Neuronal stem cell (in vitro differentiated cells): ENCODE measurements at places on chromosomes 3 and 15.

DNA sequence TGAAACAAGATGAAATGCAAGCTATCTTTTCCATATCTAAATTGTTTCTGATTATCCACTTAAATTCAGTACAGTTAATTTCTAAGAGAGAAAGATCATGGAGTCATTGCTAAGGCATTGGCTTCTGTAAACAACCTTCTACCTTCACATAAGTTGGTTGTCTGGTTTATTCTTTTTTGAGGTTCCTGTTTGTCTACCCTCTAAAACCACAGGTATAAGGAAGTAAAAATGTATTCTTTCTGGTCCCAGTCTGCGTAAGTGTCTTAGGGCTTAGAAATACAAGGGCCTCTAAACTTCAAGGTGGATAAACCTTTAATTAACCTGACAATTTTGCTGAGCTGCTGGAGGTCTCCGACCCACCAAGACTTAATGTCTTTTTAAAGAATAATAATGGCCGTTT is 3.6 kb upstream of the ATOSA start:
- DNase-seq = no peak

GRCh38 chr15:90080458-90080755 is 21.9 kb downstream of the IDH2 start:
- DNase-seq = no peak

DNA sequence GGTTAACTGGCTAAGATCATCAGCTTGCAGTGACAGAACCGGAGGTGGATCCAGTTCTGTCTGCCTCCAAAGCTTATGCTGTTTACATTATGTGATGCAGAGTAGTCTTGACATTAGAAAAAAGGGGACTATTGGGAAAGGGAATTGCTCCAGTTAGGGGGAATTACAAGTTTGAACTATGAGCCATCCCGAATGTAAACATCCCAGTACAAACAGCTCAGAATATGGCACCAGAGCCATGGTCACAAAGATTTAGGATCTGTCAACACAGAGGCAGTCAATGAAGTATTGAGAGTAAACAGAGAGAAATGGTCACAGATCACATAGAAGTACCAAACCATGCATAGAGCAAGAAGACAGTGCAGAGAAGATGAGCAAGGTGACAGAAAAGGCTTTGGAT is 39.8 kb upstream of the CRTC3 start:
- no peak for DNase-seq

- DNase-seq = no peak
Measured at GRCh38 chr15:96117270-96117669, 213.2 kb upstream of the NR2F2 start.

- no peak for DNase-seq
Measured at GRCh38 chr3:95197661-95198060, 1134.8 kb downstream of the NSUN3 start.

- no peak for DNase-seq
Measured at GRCh38 chr3:12235691-12236090, 53.2 kb upstream of the PPARG start.

GRCh38 chr15:98083203-98083910 is 122.9 kb downstream of the ARRDC4 start:
- no peak for DNase-seq

DNA sequence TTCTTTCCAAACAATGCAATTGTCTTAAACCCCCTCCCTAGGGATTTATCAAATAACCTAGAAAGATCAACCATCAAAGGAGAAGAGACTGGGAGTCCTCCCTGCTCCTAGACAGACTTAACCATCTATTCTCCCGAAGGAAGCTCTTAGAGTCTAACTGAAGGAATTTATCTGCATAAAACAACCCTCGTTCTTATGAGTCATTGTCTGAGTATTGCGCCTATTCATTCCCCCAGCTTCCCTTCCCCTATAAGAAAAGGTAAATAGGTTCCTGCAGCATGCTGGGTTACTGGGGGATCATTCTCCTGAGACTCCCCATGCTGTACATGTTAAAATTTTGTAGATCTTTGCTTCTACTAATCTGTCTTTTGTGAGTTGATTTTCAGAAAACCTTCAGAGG is 412.7 kb downstream of the OCA2 start:
- no peak for DNase-seq

GRCh38 chr3:66344391-66344811 is 123.6 kb downstream of the SLC25A26 start:
- DNase-seq = no peak

GRCh38 chr15:80693682-80694610 is 1.2 kb upstream of the ABHD17C start:
- no peak for DNase-seq

DNA sequence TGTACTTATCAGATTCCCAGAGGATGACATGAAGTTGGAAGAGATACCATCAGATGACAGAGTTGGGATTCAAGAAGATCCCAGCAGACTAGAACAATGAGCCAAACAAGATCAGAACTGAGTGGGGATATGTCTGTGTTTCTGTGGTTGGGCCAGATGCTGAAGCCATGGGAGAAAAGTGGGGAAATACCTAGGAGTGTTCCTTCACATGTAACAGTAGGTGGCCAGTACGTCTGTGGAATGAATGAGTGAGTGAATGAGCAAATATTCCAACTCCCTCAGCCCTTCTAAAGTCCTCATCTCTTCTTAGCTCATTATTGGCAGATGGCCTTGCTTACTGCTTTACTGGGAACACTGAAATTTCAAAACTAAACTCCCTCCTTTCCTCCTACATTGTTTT is 32.2 kb upstream of the GREM1 start:
- no peak for DNase-seq

GRCh38 chr3:16463119-16463518 is 50.4 kb downstream of the RFTN1 start:
- DNase-seq = no peak

DNA sequence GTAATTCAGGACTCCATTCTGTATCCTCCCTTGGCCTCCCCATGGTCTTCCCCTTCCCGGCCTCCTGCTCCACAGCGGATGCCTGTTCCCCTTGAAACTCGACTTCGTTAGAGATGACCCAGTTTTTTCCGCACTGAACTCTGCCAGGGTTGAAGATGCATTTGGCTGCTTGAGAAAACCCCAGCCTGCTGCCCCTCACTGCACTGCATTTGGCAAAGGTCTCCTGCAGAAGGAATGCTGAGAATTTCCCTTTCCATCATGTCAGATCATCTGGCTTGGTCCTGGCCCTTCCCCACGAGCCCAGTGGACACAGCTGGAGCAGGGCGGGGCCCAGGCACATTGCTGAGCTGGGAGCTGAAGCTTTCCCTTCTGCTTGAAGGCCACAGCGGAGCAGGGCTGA is 37.6 kb upstream of the RGMA start:
- no peak for DNase-seq

DNA sequence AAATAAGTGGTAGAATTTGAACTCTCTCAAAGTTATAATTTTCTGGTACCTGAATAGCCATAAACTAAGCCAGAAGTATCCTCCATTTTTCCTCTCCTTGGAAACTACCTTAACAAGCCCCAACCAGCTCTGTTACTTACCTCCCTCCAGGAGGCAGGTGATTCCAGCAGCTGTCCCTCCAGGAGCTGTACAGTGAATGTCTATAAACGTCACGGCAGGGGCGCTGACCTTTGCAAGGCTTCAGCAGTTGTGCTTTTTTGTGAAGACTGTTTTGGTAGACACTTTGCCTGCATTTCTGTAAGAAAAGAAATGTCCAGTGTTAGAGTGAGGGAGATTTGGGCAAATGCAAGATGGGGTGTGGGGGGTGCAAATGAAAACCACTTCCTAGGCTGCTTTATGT is 67.2 kb downstream of the LEO1 start:
- no peak for DNase-seq

DNA sequence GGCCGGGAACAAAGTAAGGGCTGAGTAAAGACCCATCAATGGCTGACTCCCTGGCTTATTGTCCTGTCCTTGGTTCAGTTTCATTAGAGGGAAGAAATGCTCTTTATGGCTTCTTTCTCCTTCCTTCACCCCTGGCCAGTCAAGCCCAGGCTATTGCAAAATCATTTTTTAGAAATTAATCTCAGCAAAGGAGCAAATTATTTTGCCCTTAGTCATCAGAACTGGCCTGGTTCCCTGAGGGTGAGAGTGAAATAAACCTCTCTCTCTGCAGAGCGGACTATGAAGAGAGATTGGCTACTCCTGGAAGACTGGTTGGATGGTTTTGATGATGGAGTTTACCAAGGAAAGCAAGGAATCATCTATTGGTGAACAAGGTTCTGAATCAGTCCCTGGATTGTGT is 52.7 kb upstream of the OXTR start:
- DNase-seq = no peak

DNA sequence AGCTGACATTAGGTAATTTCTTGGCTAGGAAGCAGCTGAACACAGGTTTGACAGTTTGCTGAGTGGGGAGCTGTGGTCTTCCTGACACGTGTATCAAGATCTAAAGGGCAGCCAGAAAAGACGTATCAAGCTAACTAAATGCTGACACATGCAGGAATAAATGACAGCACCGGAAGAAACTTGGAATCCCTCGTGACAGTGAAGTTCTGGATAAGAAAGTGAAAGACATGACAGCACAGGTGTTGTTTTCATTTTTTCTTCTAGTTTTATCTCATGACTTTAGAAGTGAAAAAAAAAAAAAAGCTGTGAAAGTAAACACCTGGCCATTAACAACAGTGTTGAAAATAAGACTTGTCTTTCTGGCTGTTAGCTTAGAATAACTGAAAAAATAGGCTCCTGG is 48.7 kb downstream of the FGF7 start:
- no peak for DNase-seq

DNA sequence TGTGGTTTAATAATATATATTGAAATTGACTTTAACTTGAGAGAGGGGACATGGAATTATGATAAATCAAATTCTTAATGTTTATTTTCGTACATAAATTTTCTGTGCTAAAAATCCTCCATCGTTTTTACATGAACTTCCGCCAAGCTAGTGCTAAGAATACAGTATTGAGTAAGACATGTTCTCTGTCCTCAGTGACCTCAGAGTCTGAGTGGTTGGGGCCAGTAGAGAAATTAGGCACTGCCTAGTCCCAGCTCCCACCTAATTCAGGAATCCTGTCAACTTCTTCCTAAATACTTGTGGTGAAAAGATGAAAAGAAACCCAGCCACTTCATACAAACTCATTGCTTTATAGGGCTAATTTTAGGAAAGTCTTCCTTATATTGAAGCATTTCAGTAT is 110.3 kb downstream of the PPP2R3A start:
- DNase-seq = no peak

- DNase-seq = no peak
Measured at GRCh38 chr15:64930019-64930652, 18.4 kb downstream of the ANKDD1A start.

DNA sequence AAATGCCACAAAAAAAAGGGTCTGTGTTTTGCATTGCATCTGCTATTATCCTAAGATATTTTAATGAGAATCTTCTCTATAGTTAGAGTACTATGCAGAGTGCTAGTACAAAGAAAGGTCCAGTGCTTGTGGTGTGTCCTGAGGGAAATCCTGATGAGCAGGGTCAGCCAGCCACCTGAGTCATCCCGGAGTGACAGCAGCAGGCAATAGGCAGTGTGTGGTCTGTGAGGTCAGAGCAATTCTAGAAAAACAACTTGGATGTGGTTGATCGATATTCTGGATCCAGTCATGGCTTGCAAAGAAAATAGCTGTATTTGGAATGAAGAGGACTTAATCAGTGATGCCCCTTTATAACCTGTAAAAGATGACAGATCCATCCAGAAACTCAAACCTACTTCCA is 119.2 kb downstream of the CTNNB1 start:
- no peak for DNase-seq

- no peak for DNase-seq
Measured at GRCh38 chr3:161649900-161650484, 153.4 kb downstream of the OTOL1 start.

DNA sequence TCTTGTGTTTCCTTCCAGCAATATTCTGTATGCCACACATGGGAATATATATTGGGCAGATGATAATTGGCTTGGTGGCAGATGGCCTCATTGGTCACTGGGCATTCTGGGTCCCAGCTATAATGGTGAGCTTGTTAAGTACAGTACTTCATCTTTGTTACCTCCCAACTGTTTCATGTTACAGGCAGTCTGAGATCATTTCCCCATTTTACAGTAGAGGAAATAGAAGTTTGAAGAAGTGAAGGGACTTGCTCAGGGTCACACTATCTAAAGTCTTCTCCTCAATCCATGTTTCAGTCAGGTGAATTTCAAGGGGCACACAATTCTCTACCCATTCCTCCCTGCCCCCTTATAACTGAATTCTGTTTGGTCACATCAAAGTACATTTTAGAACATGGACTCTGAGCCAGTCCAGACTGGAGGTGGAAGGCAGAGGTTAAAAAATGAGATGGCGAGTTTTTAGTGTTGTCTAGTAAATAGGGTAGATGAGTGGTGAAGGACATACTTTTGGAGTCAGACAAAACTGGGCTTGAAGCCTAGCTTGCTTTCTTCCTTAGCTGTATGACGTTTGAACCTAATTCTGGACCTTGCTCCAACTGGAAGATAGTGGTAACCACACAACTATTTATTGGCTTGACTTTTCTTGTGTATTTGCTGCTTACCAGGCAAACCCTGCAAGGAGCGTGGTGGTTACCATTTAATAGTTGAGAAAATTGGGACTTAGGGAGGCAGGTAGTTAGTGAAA is 2.5 kb downstream of the EEFSEC start:
- DNase-seq = no peak

GRCh38 chr3:23810343-23811184 is 4.8 kb downstream of the UBE2E1 start:
- DNase-seq = peak; percentile 49

GRCh38 chr15:29670266-29670665 is 152.0 kb downstream of the TJP1 start:
- DNase-seq = no peak

DNA sequence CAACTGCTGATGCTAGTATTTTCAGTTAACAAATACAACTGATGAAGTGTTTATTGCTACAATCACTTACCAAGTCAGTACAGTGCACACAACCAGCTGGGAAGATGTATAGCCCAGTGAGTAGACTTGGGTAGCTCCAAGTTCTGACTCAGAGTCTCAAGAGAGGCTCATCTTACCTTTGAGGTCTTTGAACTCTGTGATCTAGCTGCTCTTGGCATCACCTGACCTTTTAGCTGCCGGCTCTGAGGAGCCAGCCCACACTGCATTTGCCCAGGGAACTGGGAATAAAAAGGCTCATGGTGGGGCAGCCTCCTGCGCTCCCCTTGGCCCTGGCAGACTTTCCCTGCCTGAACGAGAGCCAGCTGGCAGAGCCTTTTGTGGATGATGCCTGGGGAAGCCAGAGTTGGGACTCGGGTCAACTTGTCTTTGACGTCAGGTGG is 82.6 kb downstream of the CEMIP start:
- no peak for DNase-seq

DNA sequence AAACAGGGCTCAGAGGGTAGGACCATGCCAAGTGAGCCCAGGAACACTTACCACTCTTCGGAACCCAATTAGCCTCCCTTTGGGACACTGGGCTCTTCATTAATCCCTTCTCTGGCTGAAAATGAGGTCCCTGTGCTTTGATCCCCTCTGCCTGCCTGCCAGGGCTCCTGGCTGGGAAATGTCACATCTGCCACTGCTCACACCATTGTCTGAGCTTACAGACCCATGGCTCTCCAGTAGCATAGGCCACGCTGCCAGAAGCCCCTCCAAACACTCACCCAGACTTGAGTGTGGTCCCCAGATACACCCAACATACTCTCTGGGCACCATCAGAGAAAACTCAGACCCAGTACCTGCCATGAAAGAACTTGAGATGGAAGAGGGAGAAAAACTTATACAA is 287.3 kb downstream of the XXYLT1 start:
- no peak for DNase-seq
